Renal cortex interstitium (tissue), 15 donors: ENCODE measurements at places on chromosomes 1 and 21. TPM values are rescaled to one million over a fixed set of nuclear protein-coding genes. Genes with fewer than 3 reads are reported as not detected.

- DNase-seq: no peak
These were observed 90.2 kb upstream of the VCAM1 start for GRCh38 chr1:100629391-100629790.

DNA sequence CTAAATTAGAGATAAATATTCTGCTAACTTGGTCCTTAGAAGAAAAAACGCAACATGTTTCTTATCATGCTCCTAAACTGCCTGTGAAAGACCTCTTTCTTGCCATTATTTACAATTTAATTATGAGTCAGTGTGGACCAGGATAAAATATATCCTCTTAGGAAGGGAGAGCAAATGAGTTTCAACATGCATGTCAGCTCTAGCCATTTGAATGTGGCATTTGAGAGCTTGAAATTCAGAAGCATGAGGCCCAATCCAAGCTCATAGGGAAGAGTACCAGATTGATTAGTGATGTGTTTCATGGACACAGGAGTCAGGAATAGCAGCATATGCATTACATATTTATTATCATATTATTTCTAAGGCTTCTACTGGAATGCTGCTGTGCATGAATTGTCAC is 39.3 kb downstream of the TBX15 start:
- no peak for DNase-seq

DNA sequence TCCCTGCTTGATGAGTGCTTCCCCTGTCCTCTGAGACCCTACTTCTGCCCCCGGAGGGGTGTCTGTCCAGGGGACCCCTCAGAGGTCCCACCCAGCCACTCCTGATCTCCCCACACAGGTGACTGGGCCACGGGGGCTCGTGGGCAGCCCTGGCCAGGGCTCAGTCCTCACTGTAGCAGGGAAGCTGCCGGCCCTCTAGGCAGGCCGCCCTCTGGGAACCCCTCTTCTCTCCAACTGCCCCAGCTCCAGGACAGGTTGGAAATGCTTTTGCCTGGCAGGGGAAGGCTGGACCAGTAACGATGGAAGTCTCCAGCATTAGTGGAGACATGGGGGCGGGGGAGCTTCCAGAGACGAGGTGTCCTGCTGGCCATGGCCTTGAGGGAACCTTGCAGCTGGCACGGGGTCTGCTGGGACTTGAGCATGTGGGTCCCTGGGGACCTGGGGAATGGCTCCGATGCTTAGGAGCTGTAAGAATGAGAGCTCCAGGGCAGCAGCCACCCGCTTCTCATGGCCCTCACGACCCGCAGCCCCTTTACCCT is 3.1 kb upstream of the FNDC10 start:
- no peak for DNase-seq

DNA sequence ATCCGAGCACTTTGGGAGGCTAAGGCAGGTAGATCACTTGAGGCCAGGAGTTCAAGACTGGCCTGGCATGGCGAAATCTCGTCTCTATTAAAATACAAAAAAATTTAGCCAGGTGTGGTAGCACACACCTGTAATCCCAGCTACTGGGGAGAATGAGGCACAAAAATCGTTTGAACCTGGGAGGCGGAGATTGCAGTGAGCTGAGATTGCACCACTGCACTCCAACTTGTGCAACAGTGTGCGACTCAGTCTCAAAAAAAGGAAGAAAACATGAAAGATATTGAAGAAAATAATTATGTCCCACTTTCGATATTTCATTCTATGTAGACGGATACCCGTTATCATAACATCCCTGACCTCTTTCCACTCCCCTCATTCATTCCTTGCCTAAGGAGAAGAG is 19.2 kb downstream of the TUT4 start:
- DNase-seq: no peak

DNA sequence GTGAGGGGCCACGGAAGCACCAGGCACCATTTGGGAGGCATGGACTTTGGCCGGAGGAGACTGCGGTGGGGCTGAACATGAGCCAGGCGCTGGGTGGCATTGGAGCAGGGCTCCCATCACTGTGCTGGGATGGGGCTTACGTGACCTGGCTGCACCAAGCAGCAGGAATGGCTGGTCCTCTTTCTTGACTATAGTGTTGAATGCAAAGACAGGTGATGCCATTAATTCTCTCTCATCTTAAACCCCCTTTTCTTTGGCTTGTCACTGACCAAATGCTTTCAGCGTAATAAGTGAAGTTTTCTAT is 447.9 kb downstream of the CAMTA1 start:
- no peak for DNase-seq

Gene LCE1F
- not detected for polyA plus RNA-seq
